ENCODE measurements at places on chromosomes 12 and 14.
A peak's percentile ranks its signal among the peaks of the same experiment; 100 is the strongest.

DNA sequence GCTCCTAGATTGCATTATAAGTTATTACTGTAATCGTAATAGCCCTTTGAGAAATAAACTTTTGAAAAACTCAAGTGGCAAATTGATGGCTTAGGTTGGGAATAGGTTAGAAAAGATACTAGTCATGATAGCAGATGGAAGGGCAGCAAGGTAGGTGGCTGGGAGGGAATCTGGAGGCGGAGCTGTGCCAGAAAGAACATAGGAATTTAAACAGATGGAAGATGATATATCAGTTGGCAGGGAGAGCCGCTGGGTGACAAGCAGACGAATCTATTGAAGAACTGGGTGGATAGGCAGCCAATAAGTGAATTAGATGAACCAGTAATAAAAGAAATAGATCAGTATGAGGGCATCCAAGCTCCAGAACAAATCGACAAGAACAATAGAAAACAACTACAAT, 142.1 kb downstream of the CNTN1 start:
- DNase-seq = no peak

DNA sequence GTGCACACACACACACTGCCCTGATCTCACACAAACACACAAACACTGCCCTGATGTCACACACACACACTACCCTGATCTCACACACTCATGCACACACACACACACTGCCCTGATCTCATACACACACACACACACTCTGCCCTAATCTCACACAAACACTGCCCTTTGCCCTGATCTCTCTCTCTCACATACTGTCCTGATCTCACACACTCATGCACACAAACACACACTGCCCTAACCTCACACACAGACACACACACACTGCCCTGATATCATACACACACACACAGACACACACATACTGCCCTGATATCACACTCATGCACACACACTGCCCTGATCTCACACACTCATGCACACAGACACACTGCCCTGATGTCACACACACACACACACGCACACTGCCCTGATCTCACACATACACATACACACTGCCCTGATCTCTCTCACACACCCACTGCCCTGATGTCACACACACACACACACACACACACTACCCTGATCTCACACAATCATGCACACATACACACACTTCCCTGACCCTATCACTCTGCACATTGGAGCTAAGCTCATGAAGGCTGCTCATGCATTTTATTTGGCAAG, 97.6 kb upstream of the DIO3 start:
- DNase-seq = no peak

DNA sequence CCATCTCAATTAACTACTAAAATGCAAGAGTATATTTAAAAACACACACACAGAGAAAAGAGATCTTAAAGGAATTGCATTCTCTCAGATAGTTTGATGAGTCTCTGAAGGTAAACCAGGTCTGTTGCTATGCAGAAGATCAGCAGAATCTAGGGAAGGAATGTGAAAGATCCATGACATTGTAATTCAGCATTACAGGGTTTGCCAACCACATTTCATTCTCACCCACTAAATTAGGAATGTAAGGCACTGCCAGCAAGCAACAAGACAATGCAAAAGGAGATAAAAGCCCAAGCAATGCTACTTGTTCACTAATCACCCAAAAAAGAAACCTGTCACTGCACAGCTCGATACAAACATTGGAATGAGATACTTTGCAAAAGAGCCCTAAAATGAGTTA, 106.3 kb downstream of the LRIG3 start:
- no peak for DNase-seq

- DNase-seq = no peak
These were observed 21.9 kb downstream of the TRIM9 start for GRCh38 chr14:51072976-51073375.

GRCh38 chr14:61925043-61925442, 162.8 kb downstream of the SNAPC1 start:
- DNase-seq = no peak

DNA sequence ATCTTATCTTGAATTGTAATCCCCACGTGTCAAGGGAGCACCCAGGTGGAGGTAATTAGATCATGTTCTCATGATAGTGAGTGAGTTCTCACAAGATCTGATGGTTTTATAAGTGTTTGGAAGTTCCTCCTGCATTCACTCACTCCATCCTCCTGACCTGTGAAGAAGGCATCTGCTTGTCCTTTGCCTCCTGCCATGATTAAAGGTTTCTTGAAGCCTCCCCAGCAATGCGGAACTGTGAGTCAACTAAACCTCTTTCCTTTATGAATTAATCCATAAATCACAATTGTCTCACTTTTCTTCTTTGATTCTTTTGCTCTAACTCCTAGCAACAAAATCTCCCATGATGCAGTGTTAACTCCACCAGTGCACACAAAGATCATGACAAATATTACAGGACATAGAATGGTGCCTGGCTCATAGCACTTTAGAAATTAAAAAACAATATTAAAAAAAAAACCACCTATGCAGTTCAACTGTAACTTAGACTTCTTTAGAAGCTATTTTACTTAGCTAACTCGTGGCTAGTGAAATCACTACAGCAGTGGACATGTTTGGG, 37.6 kb upstream of the MGAT4C start:
- no peak for DNase-seq

GRCh38 chr14:22854963-22855724, 16.4 kb upstream of the LRP10 start:
- DNase-seq = peak; percentile 23

DNA sequence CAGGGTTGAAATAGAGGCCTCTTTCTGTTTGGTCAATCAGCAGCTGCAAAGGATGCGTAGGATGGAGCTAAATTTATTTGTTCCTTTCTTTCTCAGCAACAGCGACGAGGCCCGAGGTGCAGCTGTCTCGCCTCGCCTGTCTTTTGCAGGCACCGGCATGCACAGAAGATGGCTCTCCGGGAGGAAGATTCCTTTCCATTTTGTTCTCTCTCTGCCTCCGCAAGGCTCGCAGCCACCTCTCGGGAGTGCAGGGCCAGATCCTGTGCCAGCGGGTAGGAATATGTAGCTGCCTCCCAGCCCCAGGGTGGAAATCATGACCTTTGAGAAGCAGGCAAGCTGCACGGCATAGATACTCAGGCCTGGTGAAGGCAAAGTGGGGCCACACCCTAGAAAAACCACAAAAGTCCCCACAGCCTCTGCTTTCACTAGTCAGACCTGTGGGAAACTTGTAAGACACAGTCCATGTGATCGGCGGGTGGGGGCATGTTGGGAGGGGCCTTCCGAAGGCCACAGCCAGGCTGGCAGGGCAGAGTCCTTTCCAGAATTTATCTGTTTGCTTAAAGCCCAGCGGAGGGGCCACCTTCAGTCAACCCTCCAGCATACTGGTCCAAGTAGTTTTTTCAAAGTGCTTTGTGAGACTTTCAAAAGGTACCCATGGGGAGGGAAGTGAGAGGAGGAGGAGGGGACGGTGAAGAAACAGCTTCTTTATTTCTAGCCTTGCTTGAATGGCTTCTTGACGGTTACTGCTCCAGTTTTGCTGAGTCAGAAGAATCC, at the start of gene MAP1LC3B2:
MAP1LC3B2 (plus strand) TSS at position 220 of the 774 bp plus-strand sequence. CDS start 16,562 bp downstream, outside the sequence.
- no peak for DNase-seq

GRCh38 chr12:49537231-49537751, 1.5 kb upstream of the KCNH3 start:
- no peak for DNase-seq

DNA sequence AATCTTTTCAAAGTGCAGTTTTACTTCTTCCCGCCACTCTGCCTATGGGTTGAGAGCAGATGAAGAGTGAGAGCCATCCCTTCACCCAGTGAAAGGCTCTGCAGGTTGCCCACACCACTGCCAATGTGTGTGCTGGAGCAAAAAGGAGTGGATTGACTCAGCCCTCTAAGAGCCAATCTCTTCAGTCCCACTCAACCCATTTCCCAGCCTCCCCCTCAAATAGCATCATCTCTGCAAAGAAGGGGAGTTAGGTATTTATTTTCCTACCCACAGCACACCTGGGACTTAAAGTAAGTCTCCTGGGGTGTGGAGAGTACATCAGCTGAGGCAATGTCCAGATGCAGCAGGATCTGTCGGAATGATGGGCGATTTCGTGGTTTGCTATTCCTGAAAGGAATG, 15.3 kb downstream of the MAP3K12 start:
- DNase-seq = no peak

- DNase-seq = no peak
These were observed 953 bp downstream of the MAPK1IP1L start for GRCh38 chr14:55052269-55052930.

DNA sequence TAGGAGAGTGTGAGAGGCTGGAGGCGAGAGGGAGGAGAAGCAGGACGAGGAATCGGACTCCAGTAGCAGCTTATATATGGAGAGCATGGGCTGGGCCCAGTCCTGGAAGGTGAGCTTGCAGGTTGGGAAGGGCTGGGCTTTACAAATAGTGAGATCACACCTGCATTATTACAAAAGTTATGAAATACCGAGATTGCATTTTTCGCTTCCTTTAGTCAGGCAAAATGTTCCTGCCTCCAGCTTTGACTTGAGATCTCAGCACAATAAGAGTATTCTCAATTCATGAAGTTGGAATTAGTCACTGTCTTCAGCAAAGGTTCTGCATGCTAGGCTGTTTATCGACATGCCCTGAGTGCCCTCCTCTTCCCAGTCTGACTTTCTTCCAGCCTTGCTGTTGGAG, at the start of gene KRT6B:
KRT6B (minus strand) TSS at position 46 of the 400 bp plus-strand sequence. CDS start 68 bp downstream, outside the sequence.
- DNase-seq = no peak

GRCh38 chr12:103241184-103241583, 254.6 kb downstream of the C12orf42 start:
- peak; percentile 100 for DNase-seq

GRCh38 chr12:114954511-114955055, 270.6 kb upstream of the TBX3 start:
- DNase-seq = no peak

DNA sequence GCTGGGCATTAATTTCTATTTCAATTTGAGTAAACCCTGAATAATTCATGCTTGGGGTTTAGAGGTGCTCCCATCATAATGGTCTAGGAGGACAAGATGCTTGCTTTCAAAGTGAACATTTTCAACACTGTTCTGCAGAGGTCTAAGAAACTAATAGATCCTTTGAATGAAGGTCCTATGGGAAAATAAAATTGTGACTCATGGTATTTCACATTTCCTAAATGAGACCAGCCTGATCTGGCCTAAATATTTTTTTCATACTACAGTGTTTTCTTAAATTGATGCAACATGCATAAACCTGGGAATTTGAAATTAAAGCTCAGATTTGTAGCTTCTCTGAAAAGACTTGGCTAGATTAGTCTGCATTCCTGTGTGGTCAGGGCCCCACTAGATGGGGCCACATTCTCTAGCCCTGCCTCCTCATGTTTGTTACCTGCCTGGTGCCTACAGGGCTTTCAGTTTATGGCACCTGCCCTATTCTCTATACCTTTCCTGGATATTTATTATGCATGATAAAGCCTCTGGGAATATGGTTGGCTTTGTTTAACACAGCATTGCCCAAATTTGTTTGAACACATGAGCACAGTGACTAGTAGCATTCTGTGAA, 112.7 kb downstream of the METTL25 start:
- DNase-seq = no peak

DNA sequence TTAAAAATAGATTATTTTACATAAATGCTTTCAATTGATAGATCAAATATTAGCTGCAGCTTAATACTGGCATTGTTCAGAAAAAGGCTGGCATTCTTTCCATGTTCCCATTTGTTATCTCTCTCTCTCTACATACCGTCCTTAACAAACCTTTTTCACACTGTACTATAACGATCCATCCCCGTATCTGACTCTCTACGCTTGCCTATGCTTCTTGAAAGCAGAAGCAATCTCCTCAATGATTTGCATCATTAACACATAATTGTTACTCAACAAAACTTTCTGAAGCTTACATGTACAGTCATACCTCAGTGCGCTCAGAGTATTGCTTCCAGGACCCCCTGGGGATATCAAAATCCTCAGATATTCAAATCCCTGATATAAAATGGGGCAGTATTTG, 89.7 kb downstream of the TMTC1 start:
- DNase-seq = no peak

- no peak for DNase-seq
These were observed 48.4 kb downstream of the RPS6KA5 start for GRCh38 chr14:91012045-91012444.

- no peak for DNase-seq
These were observed 93.7 kb downstream of the KIF26A start for GRCh38 chr14:104232070-104232484.

- DNase-seq = no peak
These were observed 32.6 kb upstream of the SLC38A4 start for GRCh38 chr12:46858368-46858767.

- no peak for DNase-seq
These were observed 3.0 kb upstream of the BLOC1S1 start for GRCh38 chr12:55712700-55713415.

DNA sequence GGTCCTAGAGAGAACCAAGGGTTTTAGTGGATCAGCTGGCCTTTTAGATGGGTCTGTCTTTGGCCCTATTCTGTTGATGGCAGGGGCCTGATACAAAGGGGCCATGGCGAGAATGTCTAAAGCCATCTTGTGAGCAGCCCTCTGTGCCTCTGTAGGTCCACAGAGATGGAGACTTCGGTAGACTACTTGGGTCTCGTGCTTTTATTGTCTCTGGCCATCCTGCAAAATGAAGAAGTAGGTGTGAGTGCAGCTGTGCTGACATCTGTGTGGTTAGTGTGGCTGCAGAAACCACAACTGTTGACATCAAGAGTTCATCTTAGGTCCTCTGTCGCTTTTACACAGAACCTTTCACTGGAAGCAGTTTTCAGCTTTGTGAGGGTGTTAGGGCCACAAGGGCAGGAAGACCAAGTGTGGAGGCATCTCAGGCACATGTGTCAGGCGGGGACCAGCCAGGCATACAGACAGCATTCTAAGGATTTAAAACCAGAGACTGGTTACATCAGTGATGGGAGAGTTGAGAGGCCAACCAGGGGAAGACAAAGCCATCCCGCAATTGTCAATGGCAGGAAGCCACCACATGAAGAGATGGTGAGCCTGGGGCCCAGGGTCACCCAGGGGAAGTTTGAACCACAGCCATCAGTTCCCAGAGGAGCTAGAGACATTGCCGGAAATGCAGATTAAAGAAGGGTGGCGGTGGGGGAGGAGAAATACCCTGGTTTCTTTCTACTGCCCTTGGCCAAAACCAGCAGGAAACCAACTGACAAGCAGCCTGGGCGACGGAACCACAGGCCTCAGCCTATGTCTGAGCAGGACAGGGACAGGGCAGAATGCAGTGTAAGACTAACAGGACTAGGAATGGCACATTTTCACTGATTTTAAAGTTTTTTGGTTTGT, 13.0 kb upstream of the TPCN1 start:
- DNase-seq = no peak

DNA sequence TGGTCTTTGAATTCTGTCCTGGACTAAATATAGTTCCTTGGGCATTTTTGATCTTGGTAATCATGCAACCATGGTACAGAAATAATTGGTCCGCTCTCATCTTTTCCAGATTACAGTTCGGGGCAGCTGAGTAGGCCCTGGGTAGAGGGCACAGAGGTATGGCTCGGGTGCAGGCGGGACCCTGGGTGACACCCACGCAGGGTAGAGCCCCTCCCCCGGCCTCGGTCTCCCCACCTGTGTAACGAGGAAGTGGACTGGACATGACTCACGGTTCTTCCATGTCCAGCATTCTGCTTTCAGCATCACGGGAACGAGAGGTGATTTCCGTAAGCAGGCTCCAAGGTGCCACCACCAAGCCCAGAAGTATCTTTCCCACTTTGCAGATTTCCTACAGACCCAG, 91.0 kb upstream of the DIO3 start:
- DNase-seq = no peak
